ENCODE measurements at places on chromosomes 7 and 10.

GRCh38 chr10:2871673-2872219 lies 195.6 kb upstream of the PFKP start:
- no peak for DNase-seq

DNA sequence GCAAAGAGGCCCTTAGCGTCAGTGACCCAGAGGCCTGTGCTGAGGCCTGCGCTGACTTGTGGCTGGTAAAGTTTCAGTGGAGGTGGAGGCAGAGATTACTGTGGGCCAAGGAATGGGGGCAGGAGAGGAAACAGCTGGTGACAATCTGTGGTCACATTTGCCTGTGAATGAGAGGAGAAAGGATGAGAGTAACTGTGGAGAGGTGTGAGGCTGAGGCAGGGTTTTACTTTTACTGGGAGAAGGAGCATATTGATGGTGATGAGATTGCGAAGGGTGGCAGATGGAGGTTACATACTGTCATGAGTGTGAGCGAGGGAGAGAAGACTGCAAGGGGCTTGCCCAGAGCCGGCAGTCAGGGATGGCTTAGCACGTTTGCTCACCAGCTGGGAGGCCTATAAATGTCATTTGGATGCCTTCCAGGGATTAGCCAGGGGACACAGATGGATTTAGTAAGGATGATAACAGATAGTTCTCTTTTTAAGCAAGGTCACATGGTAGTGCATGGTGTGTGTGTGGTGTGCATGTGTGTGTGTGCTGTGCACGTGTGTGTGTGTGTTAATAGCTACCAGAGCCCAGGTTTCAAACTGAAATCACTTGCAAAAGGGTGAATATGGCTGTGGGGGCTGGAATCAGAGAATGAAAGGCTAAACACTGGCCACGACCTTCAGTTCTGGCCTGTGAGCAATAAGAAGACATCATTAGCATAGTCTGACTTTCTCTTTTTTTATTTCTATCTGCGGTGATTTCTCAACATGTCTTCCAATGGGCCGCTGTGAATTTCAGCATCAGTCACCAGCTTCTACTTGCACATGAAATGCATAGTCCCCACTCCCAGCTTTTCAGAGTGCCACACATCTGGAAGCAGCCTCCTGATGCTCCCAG lies 291.5 kb upstream of the ZNF32 start:
- DNase-seq = no peak

DNA sequence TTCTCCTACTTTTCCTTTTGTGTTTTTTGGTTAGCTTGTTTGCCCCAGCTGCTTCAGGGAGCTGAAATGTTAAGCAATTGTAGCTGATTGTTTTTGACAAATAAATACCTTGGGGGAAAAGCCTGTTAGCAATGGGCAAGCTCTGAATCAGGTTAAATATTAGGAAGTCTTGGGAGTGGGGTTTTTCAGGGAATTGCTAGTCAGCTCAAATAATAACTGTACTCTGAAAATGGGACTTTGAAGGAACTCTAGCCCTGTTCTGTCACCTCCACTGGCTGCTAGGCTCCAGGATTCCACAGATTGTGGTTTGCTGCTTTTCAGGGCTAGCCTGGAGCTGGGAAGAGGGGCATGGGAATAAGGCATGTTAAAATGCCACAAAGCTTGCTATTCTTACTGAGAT lies 39.5 kb downstream of the ADK start:
- DNase-seq = no peak

DNA sequence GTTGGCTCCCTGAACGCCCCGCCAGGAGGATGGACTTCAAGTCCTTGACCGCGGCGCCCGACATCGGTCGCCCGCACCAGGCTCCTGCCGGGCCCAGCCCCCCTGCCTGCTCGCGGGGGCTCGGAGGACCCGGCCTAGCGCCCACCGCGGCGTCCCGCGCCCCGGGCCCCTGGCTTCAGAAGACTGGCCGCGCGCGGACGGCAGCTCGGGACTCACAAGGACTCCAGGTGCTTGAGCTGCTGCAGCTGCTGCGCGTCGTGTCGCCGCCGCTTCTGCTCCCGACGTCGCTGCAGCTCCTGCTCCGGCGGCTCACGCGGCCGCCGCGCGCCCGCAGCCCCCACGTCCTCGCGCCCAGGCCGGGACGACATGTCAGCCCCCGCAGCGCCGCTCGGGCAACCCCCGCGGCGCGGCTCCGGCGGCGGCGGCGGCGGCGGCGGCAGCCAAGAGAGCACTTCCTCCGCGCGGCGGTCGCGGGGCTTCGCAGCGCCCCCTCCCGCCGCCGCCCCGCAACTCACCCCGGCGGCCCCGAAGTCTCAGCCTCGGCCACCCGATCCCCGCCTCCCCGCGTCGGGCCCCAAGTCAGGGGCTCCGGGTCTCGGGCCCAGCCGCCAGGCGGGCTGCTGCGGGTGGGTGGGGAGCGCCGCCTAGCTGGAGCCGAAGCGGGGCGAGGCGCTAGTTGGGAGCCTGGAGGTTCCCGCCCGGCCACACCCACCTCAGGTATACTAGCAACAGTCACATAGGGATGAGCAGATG lies at the start of gene RP9:
Gene RP9, minus strand, starts transcription at position 400 of the 753 bp plus-strand sequence. Its CDS starts 32 bp downstream, at position 368.
- DNase-seq = peak; percentile 70

- DNase-seq = no peak
Observed at GRCh38 chr10:121088524-121088923, 237.4 kb downstream of the WDR11 start.
